ENCODE measurements at places on chromosomes 1 and 21.

GRCh38 chr1:81435175-81435574, 365.6 kb upstream of the ADGRL2 start:
- DNase-seq, result no peak

GRCh38 chr1:216215169-216215568, 208.1 kb downstream of the USH2A start:
- DNase-seq, result no peak

DNA sequence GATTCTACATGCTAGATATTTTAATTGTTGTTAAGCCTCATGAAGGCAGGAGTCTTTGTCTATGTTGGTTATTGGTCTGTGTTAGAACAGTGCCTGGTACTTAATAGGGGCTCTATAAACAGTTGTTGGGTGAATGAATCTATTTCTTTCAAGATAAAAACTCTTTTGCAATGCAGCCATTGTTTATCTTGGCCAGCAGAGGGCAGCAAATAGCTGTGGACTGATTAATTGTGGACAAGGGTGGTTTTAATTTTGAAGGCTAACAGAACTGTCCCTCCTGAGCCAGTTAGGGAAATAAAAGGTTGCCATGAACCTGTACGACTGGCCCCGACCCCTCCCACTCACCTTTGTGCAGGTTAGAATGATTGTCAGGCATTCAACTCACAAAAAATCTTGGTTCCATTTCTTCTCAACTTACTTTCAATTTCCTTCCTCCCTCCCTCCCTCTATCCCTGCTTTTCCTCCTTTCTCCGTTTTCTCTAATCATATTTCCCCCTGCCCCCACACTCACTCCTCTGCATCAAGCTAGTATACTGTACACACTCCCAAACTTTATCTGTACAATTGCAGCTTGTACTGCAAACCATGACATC, 66.3 kb upstream of the DIRAS3 start:
- DNase-seq, result no peak

DNA sequence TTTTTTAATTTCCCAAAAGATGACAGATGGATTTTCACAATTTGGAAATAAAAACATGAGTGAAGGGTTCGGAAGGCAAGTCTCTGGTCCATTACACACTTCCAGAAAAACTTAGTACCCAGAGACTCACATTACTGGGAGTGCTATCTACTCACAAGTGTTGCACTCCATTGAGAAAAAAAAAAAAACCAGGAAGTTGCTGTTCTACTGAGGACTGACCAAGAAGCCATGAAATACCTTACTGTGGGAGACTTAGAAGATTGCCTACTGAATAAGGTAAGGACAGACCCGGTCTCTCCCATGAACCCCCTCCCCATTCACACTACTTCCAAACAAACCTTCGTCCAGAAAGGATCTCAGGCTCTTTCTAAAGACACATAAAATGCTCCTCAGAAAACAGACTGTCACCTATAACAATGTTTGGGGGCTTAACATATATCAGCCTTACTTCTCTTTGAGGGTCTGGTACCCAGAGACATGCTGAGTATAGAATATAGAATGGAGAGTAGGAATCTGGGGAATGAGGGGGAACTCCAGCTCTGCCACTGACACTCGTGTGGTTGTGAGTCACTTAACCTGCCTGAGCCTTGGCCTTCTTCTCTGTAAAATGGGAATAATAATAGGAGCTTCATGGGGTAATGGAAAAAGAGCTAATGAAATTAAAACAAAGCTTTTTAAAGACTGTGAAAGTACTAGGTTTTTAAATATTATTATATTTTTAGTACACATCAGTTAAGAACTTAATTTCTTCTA, 1.4 kb downstream of the MAB21L3 start:
- DNase-seq, result no peak

GRCh38 chr1:183186841-183187240, 777 bp downstream of the LAMC2 start:
- no peak for DNase-seq

DNA sequence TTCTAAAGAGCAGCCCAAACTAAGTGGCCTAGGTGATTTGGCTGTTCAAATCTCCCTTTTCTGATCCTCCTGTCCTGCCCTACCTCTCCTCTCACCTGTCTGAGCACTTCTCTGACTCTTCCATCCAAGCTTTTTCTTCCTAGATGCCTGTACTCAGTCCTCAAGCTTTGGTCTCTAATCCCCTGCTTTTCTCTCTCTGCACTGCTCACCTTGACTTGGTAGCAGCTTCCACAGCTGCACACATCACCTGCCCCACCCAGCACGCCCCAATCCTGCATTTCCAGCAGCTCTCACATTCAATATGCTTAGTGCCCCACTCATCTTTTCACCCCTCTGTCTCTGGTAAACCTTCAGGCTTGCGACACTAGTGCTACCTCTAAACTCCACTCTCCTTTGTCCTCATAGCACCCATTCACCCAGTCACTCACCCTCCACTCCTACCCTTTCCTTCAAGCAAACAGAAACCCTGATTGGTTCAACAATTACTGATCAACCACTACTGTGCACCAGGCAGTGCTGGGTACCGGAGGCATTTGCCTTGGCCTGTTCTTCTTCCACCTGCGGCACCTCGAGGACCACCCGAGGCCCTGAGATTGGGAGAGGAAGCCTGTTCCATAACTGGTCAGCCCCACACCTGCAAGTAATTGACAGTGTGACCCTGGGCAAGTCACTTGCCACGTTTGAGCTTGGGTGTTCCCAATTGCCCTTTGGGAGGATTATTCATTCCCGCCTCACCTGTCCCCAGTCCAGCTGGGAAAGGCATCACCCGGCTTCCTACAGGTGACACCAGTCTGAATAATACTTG, 136.1 kb upstream of the EDN2 start:
- no peak for DNase-seq

DNA sequence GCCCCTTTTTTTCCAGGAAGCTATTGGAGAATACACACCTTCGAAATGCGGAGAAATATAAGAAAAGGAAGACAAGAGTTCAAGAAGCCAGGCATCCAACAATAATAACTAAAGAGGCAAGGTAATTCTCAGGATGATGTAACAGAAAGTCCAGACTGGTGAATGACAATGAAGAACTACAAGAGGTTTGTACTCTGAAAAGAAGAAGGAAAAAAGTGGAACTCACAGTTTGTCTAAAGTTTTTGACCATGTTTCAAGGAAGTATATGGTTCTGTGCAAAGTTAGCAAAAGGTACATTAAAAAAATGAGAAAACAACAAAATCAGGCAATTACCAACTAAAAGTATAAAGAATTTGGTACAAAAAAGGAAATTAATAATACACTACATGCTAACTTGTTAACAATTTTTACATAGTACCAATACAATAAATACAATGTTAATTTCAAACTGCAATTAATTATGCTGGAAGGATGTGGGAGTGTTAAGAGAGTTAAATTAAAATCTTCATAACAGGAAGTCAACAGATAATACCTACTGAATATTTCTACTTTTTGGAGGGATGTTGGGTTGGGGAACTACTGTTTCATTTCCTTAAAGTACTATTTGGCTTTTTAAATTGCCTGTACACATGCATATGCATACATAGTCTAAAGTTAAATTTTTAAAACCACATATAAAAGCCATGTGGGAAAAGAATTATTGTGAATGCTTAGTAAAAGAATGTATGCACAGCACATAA, 12.9 kb upstream of the CD55 start:
- DNase-seq, result no peak

DNA sequence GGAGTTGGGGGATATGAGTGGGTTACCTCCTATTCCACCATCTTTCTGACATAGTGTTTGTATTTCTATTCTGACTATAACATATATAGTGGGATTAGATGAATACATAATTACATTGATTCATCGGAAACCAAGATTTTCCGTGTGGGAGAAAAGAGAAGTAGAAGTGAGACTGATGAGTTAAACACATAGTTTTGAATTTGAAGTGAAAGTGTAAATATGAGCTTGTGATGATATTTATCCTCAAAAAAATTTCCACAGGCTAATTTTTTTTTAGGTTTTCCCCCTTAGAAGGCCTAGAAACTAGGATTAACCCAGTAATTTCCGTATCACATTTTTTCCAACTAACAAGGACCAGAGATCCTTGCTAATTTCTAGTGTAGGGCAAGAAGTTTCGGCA, 6.9 kb downstream of the CD1B start:
- DNase-seq, result no peak

DNA sequence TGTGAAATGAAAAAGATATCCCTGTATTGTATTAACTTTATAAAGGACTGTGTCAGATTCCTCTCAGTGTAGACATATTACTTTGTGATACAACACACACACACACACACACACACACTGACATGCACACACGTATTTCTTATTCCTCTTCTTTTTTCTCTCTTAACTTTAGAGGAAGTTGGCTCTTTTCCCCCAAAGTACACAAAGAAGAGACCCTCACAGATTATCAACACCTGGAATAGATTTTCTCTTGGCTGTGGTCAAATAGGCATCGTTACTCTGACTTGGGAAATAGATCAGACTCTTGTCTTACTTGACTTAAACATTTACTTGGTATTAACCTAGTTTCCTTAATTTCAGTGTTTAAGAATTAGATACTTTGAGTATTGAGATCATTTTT, 792.8 kb downstream of the ADGRL2 start:
- no peak for DNase-seq

GRCh38 chr1:70025846-70026245, 179.5 kb downstream of the LRRC40 start:
- DNase-seq, result no peak

DNA sequence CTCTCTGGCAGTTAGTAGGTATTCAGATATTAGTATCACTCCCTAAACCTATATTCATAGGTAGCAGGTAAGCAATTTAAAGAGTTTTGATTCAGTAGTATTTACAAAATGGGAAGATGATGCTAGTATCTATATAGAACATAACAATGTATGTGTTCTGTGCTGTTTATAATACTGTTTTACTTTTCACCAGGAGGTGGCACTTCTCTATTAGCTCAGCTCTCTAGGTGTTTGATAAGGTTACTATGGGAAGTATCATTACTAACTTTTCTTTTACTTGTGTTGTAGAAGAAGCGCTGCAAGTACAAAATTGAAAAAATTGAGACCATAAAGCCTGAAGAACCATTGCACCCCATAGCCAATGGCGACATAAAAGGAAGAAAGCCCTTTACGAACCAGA, 49.4 kb upstream of the FASLG start:
- DNase-seq, result no peak

- no peak for DNase-seq
These were observed 2.0 kb upstream of the ADPRS start for GRCh38 chr1:36086529-36087232.

- no peak for DNase-seq
These were observed 4.9 kb downstream of the SLAMF8 start for GRCh38 chr1:159831412-159832141.

GRCh38 chr1:22292011-22292788, 149.3 kb upstream of the WNT4 start:
- no peak for DNase-seq

DNA sequence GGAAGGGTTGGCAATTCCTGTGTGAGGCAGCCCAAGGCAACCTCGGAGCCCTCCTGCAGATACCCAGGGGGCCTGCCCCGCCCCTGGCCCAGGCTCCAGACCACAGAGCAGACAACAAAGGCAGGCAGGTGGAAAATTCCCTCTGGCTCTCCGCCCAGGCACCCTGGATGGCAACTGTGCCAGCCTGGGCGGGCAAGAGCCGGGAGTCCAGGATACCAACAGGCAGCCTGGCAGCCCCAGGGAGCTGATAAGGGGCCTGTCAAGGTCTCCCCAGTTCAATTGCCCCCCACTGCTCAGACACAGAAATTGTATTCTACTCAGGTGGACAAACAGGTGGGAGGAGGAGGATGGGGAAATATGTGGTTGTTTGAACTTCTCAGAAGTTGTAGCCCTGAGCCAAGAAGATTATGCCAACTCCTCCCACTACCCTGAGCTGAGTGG, 15.4 kb upstream of the GPR37L1 start:
- DNase-seq, result no peak

DNA sequence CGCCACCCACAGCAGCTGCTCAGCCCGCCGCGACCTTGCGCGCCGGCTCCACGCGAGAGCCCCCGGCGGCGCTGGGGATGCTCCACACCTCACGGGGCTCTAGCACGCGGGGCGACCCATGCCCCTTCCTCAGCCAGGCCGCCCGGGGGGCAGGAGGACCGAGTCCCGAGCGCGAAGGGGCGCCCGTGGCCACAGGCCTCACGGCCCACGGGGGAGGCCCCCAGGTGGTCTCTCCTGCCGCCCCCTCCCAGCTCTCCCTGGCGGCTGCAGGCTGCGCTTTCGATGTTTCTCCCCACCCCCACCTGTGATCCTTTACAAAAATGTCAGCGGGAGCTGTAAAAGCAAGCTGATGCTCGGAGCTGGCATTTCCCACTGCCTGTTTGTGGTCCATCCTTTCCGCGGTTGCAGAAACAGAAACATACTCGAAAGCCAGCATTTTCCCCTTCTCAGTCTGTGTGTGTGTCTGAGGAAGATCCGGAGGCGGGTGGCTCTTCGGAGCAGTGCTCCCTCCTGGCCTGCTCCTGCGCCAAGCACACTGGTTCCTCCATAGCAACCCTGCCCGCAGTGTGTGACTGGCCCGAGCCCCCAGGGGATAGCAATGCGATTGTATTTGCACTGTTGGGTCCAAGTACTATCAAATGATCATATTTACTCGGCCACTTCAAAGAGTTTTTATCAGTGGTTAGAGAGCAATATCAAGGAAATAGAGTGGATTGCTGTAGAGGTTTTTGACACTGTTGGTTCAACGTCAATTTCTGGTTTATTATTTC, 2.1 kb downstream of the KIF26B start:
- no peak for DNase-seq

- no peak for DNase-seq
These were observed 128.8 kb downstream of the MACF1 start for GRCh38 chr1:39333296-39333695.

GRCh38 chr1:24745711-24746413, 615 bp downstream of the CLIC4 start:
- no peak for DNase-seq

DNA sequence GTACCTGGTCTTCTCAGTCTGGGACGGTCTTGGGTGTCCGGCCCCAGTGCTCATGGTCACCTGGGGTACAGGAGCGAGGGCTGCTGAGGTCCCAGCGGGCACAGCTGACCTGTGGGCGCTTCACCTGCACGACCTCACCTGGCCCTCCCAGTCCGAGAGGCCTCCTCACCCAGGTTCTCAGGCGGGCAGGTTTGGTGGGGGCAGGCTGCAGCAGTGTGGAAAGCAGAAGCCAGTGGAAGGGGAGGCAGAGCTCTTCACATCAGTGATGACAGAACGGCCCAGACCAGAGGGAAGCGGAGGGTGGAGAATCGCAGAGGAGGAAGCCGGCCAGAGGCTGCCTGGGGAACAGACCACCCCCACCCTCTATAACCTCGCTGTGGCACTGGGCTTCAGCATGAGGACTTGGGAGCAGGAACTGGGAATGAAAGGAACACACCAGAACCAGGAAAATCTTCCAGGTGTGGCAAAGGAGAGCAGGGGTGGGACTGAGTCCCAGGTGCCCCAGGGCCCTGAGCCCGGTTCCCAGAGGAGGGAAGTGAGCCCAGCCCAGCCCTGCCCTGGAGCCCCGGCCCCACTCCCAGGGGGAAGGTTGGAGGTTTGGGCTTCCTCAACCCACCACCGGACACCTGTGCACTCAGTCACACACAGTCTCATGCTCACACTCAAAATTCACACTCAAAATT, 265.2 kb upstream of the VAMP3 start:
- DNase-seq, result no peak

Data from Panc1 (cell line).